ENCODE measurements at places on chromosomes 2 and 18.

DNA sequence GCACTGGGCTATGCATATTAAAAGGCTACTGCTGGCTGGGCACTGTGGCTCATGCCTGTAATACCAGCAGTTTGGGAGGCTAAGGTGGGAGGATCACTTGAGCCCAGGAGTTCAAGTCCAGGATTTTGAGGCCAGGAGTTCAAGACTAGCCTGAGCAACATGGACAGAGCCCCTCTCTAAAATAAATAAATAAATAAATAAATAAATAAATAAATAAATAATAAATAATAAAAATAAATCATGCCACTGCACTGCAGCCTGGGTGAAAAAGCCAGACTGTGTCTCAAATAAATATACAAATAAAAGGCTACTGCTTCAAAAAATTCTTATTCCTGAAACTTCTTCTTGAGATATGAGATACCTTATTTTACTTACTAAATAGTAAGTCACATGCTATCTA is 439.6 kb downstream of the ERBB4 start:
- DNase-seq = no peak

- DNase-seq = peak; percentile 24
Measured at GRCh38 chr2:188403676-188404075, 112.0 kb downstream of the GULP1 start.

GRCh38 chr2:74439803-74440377 is 1.8 kb downstream of the RTKN start:
- peak; percentile 44 for DNase-seq

- no peak for DNase-seq
Measured at GRCh38 chr2:46569061-46569560, 89.7 kb downstream of the TMEM247 start.

DNA sequence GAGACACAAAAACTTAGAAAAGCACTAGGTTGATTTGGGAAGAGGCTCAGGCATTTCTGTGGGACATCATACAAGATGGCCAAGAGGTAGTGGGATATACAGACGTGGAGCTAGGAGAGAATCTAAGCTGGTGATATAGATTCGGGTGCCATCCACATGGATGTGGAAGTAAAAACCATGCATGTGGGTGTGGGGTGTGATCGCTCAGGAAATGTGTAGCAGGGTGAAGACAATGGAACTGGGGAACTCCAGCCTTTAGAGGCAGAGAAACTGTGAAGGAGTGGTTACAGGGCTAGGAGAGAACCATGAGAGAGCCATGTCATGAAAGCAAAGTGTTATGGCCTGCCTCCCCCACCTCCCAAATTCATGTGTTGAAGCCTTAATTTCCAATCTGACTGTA is 43.0 kb upstream of the CTLA4 start:
- no peak for DNase-seq

DNA sequence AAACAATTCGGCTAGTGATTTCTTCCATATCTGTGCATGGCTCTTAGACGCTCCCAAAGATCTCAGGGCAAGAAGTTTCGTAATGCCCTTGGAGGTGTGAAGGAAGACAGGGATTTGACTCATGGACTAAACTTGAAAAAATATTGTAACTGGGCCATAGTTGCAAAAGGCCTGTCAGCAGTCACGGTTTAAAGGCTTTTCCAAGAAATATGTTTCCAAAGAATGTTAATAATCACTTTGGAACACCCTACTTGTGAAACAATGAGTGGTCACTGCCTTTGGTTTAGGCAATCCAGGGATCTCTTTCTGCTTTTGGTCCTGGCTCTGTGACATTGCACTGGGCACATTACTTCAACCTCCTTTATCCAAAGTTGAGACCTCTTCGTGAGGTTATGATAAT is 102.5 kb upstream of the RASGRP3 start:
- DNase-seq = peak; percentile 89

- peak; percentile 88 for DNase-seq
Measured at GRCh38 chr2:200302940-200303727, 3.4 kb upstream of the SPATS2L start.

DNA sequence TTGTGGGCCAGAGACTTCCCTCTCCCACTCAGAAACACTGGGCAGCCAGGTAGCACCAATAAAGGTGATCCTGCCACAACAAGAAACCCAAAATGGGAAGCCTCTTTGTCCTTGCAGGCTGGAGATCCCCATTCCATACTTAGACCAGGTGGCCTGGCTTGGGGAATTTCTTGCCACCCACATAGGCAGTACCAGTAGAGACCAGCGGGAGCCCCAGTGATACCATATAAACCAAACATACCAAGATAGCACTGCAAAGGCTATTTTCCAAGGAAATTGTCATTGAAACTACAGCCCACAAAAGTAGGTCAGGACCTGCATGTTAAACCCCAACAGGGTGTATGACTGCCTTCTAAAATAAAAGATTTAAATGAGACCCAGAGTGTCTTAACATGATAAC is 171.6 kb downstream of the DIS3L2 start:
- no peak for DNase-seq

DNA sequence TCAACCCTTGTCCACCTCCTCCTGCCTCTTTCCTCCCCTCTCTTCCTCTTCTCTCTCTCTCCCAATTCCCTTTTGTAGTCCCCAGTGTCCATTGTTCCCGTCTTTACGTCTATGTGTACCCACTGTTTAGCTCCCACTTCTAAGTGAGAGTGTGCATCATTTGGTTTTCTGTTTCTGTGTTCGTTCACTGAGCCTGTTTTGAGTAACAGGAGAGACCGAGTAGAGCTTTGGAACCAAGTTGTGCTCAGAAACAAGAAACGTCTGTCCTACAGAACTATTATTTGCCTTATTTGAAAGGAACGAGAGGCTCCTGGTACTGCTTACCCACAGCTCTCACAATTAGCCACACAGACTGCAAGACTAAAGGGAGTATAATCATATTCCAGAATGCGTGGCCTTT is 50.1 kb upstream of the MAPRE2 start:
- no peak for DNase-seq

Measured in amniotic epithelial cell (primary cell).